ELR (cell line): ENCODE measurements at places on chromosomes 1 and 21.

- no peak for DNase-seq
Measured at GRCh38 chr1:6958407-6959030, 173.3 kb downstream of the CAMTA1 start.

GRCh38 chr21:35849144-35849543 is 211.2 kb downstream of the SETD4 start:
- no peak for DNase-seq

GRCh38 chr1:180181048-180181447 is 26.4 kb downstream of the QSOX1 start:
- DNase-seq, result peak; percentile 52

GRCh38 chr1:206714331-206715058 is 29.8 kb downstream of the MAPKAPK2 start:
- DNase-seq, result peak; percentile 79

DNA sequence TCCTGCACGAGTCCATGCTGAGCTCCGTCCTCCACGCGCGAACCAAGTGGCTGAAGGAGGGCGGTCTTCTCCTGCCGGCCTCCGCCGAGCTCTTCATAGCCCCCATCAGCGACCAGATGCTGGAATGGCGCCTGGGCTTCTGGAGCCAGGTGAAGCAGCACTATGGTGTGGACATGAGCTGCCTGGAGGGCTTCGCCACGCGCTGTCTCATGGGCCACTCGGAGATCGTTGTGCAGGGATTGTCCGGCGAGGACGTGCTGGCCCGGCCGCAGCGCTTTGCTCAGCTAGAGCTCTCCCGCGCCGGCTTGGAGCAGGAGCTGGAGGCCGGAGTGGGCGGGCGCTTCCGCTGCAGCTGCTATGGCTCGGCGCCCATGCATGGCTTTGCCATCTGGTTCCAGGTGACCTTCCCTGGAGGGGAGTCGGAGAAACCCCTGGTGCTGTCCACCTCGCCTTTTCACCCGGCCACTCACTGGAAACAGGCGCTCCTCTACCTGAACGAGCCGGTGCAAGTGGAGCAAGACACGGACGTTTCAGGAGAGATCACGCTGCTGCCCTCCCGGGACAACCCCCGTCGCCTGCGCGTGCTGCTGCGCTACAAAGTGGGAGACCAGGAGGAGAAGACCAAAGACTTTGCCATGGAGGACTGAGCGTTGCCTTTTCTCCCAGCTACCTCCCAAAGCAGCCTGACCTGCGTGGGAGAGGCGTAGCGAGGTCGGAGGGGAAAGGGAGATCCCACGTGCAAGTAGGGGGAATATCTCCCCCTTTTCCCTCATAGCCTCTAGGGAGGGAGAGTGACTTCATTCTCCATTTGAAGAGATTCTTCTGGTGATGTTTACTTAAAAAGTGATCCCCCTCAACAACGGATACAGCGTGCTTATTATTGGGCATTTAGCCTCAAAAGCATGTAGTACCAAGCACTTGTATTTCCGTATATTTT is 991 bp downstream of the PRMT6 start:
- peak; percentile 71 for DNase-seq

DNA sequence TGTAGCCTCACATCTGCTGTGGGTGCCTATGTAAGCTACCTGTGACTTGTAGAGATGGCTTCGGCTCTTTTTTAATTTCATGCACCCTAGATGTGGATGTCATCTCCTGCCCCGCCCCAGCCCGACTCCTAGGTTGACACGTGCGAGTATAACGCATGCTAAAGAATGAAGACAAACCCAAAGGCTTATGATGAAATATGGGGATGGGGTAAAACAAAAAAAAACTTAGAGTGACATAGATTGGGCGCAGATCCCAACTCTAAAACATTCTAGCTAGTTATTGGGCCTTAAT is 613 bp upstream of the ERO1B start:
- DNase-seq, result peak; percentile 38

DNA sequence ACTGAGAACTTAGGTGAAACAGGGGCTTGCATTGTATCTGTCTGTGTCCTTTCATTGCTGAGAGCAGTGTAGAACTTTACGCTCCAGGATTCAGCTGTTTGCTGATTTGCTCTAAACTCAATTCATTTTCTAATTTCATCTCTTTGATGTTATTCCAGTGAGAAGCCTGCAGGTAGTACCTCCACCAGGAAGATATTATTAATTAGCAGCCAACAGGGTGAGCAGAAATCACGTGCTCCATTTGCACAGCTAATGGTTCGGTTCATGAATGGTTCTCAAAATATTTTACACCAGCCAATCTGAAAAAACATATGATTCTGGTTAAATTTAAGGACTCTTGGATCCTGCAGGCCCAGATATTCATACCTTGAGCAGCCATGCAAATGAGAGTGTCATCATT is 52.1 kb downstream of the SUSD4 start:
- no peak for DNase-seq

DNA sequence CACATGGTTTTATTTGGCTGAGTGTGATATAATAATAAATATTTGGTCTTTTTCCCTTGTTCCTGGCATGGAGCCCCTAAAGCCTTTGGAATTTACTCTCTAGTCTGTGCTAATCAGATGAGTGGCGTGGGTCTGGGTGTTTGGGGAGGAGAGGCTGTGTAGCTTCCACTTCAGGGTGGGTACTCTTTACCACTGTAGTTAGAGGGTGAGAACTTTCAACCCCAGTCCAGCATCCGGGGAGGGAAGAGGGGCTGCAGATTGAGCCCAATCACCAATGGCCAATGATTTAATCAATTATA is 20.0 kb downstream of the USP25 start:
- DNase-seq, result no peak

DNA sequence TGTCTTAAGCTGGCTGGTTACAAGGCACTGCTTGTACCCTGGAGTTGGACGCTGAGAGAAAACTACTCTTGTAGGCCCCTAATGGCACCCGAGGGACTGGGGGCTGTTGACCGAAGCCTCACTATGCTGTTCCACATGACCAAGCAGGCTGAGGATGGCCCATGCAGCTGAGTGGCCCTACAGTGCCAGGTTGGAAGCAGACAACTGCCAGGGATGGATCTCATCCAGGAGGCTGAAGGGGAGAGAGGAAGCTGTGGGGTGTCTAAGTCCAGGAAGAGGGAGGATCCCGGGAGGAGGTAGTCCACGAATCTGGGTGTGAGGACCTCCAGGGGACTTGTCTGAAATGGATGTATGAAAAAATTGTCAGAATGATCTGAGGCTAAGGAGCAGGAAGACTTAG is 45.8 kb downstream of the FOXD2 start:
- DNase-seq, result no peak

- DNase-seq, result peak; percentile 53
Measured at GRCh38 chr1:35298464-35298863, 30.0 kb downstream of the ZMYM4 start.

DNA sequence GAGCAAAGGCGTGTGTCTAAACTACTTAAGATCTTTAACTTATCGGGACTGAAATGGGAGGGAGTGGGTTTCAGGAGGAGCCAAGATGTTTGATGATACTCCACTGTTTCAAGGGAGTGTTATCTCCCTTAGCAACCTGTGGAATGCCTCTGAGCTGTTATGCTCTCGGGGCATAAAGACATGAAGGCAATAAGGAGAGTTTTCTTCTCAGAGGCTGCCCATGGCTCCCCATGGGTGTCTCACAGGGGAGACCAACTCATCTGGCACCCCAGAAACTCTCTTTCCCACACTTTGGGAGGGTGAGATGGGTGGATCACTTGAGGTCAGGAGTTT is 130.0 kb downstream of the LIPI start:
- no peak for DNase-seq

DNA sequence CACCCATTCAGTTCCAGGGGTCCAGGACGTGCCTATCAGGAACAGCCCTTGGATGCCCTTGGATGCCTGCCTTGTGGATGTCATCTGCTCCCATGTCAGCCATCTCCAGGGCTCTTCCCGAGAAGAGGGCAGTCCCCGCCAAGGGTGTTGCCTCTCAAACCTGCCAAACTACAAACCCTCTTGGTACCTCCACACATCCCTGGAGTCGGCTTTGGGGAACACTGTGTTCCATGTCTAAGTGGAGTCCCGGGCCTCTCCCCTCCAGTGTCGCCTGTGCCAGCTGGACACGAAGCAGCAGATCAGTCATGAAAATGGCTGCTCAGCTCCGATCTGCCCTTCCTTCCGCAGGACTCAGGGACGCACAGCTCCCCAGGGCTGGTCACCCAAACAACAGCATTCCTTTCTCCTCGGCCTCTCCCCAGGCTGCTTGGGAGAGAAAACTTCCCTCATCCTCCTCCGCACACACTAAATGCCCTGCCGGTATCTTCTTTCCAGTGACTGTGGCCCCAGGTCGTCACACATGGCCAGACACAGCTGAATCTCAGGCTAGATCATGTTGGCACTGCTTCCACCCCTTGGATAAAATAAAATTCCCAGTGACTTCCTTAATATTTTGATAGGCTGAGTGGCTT is 53.4 kb downstream of the GALNT2 start:
- DNase-seq, result no peak

DNA sequence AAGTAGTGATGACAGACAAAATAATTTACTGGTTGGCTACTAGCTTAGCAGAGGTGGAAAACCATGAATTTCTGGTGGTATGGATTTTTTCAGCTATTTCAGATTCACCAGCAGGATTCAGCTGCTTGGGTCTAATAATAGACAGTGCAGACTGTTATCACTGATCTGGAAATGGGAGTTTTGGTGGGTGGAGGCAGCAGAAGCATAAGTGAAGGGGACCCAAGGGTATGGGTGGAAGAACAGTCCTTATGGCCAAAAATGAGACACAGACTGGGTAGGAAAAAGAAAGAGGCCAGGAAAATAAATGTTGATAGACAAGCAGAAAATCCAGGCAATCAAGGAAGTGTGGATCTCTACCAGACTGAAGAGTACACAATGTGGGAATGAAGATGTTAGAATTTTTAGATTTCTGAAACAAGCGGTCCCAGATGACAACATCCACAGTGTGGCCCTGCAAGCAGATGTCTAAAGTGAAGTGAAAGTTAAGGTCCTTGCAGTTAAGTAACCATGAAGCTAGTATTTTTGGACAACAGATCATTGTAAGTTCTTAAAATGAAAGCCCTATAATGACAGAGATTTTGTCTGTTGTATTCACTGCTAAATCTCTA is 24.7 kb downstream of the LYST start:
- DNase-seq, result no peak

DNA sequence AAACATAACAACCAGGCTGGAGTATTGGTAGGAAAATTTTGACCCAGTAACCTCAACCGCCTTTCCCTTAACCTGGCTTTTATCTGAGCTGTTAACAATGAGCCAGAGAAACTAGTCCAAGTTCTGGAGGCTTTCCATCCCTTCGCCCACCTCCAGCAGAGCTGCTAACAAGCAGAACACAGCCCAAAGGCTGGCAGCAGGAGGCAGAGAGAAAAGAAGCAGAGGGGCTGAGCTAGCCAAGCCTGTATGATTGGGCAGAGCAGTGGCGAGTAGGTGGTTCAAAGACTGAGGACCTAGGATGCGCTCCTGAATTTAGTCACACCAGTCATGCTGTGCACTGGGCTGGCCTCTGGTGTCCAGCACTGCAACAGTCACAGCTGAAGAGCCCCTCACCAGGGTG is 123.0 kb downstream of the TNR start:
- DNase-seq, result no peak

DNA sequence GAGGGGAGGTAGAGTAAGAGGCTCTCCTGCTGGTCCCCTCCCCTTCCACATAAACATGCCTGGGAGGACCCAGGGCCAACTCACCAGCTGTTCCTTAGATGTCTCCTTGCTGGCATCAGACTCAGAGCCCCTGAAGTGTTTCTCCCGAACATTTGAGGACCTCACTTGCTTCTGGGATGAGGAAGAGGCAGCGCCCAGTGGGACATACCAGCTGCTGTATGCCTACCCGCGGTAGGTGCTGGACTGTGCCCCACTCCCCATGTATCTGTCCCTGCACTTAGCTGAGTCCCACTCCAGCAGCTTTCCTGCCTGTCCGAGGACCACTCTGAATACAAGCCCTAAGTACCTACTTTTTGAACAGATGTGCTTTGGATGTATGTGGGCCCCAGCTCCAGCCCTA is 383 bp downstream of the MPL start:
- no peak for DNase-seq

- no peak for DNase-seq
Measured at GRCh38 chr1:5571861-5572401, 420.3 kb downstream of the NPHP4 start.

DNA sequence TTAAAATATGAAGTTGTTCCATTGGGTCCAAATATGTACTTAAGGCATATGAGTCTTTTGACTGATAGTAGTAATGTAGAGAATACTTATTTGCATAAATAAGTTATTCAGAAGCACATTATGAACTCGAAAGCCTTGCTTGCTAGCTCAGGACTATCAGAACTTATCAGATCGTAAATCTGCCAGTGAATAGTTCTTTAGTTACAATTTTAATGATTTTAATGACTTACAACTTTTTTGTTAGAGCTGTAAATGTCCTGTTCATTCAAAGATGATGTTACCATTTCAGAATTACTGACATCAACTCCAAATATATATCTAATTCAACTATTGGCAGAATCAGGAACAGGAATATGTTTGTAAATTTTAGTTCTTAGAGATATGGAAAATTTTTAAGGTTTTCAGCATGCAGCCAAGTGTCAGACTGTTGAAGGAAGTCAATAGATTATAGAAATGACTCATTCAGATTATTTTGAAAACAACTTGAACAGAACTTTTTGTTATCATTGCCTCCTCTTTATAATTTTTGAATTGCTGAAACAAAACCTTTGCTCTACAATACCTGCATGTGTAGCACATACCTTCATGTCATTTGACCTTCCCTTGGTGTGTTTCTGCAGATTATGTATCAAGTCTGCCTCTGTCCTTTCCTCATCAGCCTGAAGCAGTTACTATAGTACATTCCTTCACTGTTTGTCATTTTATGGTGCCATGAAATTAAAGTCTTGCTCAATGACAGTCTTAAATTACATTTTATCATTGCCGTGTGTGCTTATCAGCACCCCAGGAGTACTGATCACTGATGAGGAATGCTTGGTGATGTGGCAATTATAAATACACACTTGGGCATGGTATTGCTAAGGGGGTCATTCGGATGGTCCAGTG is 44.9 kb downstream of the LRRC8D start:
- DNase-seq, result peak; percentile 80

- no peak for DNase-seq
Measured at GRCh38 chr1:18480315-18481189, at the start of gene KLHDC7A. Gene KLHDC7A (plus strand): TSS chr1:18480930. CDS start chr1:18480982, 52 bp downstream.

GRCh38 chr21:42058631-42059111 is 12.4 kb upstream of the UMODL1 start:
- DNase-seq, result no peak

DNA sequence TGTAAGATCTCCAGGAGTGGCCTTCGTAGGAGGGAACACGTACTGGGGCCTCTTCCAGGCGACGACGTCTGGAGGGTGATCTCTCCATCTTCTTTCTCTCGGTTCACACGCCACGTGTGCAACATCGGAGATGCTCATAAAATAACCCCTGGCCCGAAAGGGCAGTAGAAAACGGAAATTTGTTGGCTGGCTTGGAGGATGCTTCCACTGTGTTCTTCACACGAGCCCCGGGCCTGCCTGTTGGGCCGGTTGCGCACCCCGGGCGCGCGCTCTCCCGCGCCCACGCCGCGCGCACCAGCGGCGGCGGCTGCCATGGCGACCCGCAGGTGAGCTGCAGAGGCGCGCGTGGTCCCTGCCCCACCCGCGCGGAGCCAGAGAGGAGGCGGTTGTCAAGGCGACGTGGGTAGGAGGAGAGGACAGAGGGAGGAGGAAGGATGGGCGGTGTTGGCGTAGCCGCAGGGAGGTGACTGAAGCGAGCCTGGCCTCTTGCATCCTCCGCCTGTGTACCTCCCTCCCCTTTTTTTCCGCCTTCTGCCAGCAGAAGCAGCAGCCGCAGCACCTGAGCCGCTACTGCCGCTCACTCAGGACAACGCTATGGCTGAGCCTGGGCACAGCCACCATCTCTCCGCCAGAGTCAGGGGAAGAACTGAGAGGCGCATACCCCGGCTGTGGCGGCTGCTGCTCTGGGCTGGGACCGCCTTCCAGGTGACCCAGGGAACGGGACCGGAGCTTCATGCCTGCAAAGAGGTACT is at the start of gene ELAPOR1:
Gene ELAPOR1 (plus strand): TSS at position 526 of the 752 bp plus-strand sequence. CDS start 69 bp downstream, at position 595.
- DNase-seq, result peak; percentile 51
